ENCODE measurements at places on chromosomes 6 and 20.

DNA sequence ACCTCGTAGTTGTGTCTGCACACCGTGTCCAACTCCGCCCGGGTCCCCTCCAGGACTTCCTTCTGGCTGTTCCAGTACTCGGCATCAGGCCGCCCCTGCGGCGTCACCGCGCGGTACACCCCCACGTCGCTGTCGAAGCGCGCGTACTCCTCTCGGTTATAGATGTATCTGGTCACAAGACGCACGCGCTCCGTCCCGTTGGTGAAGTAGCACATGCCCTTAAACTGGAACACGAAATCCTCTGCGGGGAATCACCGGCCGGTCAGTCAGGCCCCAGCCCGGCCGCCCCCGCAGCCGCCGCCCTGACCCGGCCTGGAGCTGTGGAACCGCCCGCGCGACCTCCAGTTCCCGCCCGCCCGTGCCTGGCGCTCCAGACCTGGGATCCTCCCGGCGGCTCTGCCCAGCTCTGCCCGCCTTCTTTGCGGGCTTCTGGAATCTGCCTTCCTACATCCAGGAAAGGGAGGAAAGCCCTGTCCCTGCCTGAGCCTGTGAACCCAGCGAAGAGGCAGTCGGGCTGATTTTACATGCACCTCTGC is 1.6 kb downstream of the HLA-DQB1 start:
- DNase-seq: no peak

DNA sequence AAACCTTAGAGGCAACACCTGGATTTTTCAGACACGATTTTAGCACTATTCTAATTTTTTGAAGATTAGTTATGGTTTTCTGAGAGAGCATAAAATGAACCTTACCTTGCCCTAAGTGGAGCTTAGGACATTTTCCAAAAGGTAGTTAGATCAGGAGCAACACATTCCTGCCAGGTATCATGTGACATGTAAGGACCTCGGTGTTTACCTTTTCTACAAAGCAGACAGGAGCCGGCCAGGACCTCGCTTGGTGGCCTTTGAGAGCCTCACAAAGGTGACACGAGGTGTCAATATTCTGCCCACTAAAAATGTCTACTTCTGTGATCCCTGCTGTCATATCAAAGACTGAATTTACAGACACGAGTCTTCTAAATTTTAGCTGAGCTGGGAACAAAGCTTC is 174.9 kb downstream of the SMOC2 start:
- DNase-seq: no peak

DNA sequence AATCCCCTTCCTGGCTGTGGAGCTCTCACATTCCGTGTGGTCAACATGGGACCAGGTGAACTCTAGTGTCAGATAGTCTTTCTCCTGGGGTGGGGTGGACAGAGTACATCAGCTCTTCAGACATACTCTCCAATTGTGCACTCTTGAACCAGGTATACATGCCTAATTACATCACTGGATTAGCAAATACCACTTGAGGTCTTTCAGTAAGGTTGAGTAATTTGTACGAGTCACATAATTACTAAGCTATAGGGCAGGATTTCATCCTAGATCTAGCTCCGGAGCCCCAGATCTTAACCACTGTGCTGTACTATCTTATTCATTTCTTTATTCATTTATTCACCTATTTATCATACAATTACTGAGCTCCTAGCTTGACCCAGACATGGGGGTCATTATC is 821.3 kb downstream of the TFAP2A start:
- no peak for DNase-seq

GRCh38 chr6:51093871-51094270 is 275.2 kb downstream of the TFAP2B start:
- DNase-seq: no peak

- DNase-seq: no peak
Observed at GRCh38 chr6:21750575-21750974, 157.0 kb downstream of the SOX4 start.

DNA sequence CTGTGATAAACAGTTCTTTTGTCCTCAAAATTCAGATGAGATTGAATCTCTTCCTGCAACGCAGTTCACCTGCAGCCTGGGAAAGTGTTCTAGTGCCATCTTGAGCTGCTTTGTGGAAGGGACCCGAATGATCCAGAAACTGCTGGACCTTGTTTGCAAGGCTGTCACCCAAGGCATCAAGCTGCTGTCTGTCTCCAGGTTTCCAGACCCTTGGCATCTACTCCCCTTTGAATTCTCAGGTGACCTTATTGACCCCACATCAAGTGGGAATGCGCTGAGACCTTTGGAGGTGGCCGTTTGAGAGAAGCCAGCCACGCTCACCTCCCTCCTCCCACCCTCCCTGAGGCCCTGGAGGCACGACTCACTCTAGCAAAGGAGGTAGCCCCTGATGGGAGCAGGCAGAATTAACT is 112.5 kb downstream of the EDN3 start:
- no peak for DNase-seq

GRCh38 chr20:2221921-2222320 is 73.9 kb upstream of the TGM3 start:
- no peak for DNase-seq

DNA sequence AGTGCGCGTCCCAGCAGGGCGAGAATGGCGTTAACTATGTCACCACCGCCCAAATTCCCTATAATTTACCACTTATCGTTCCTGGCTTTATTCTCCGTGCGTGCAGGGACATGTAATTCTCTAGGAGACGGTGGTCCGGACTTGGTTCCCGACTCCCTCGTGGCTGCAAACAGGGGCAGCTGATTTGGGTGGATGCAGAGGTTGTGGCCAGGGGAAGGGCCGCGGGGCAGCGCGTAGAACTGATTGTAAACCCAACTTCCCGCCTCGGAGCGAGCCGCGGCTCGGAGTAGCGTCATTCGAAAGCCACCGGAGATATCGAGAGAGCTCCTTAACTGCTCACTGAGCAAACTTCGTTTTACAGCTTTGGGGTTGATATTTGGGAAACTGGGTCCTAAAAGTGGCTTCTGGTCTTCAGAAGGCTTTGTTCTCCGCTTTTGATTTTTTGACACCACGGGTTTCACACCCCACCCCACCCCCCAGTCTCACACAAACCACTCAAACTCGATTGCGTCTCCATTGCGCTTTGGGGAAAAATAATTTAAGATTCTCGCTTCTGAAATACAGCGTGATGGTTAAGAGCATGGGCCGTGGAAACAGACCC is 17.5 kb upstream of the ZSCAN9 start:
- DNase-seq: no peak

DNA sequence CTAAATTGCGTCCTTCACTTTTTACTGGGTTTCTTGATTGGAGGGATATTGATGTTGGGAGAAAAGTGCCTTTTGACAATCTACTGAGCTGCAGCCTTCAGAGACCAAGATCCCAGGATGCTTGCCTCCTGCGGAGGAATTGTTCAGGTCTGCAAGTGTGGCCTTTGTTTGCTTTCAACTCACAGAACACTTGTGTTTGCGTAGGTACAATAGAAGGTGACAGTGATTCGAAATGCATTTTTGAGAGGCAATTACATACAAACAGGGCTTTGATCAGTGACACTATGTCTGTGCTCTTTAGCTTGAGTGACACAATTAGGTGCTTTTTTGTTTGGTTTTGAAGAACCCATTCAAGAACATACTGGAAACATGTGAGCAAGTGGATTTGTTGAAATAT is 600.6 kb downstream of the QKI start:
- no peak for DNase-seq

GRCh38 chr6:15143086-15143485 is 102.8 kb upstream of the JARID2 start:
- no peak for DNase-seq

DNA sequence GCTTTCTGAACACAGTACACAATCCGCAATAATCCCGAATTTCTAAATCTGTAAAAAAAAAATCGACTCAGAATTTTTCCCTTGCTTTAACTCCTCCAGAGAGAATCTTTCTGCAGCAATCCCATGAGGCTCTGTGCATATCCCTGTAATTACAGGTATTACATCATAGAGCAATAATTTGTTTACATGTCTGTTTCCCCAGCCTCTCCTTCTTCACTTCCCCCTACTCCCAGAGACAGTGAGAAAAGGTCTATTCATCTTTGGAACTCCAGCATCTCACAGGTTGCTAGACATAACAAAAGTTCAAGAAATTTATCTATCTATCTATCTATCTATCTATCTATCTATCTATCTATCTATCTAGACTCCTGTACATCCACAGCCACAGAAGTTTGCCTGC is 26.0 kb downstream of the KLHL31 start:
- no peak for DNase-seq

DNA sequence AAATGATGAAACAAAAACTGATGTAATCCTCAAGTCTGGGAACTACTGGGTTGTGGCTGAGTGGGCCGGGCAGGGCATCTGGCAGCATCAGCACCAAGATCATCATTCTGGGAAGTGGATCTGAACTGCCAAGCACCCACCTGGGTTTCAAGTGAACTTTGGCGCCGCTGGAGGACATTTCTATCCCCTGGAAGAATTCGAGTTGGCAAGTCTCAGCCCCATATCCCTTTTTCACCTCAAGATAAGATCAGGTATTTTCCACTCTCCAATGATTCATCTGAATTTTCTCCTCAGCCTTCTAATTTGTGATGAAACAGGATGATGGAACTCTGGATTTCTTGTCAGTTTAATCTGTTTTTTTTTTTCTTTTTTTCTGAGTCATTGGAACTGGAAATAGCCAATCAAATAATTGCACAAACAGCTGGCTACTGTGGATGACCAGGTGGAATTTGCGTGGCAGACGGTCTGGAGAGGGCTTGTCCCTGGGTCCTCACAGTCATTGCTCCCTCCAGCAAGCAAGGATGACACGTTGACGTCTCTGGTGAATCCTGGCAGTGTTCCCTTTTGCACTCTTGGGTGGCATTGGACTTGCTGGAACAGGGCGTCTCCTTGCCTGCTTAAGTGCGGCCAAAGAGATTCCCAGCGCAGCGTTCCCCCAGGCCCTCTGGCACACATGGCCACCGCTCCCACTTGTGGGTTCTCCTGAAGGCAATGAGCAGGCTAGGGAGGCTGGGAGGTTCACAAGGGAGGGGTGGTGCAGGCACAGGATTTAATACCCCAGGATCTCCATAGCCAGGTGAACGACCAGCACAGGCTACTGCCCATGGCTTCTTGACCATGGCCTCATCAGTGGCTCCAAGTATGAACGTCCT is 80.4 kb downstream of the DHX35 start:
- no peak for DNase-seq

DNA sequence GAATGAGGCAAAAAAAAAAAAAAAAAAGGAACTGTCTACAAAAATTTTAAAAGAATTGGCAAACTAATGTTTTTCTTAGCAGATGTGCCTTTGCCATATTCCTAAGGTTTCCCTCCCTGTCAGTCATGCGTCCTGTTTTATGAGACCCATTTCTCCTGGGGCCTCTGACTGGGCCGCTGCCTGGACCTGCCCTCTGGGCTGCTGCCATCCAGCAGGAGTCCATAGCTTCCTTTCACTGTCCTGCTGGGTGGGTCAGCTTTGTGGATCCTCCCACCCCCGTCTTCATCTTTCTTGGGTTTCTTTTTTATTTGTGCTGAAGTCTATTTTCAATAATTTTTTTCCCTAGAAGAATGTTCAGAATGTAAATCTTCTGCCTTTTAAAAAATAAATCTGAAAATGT is 110.8 kb upstream of the SCP2D1 start:
- no peak for DNase-seq

DNA sequence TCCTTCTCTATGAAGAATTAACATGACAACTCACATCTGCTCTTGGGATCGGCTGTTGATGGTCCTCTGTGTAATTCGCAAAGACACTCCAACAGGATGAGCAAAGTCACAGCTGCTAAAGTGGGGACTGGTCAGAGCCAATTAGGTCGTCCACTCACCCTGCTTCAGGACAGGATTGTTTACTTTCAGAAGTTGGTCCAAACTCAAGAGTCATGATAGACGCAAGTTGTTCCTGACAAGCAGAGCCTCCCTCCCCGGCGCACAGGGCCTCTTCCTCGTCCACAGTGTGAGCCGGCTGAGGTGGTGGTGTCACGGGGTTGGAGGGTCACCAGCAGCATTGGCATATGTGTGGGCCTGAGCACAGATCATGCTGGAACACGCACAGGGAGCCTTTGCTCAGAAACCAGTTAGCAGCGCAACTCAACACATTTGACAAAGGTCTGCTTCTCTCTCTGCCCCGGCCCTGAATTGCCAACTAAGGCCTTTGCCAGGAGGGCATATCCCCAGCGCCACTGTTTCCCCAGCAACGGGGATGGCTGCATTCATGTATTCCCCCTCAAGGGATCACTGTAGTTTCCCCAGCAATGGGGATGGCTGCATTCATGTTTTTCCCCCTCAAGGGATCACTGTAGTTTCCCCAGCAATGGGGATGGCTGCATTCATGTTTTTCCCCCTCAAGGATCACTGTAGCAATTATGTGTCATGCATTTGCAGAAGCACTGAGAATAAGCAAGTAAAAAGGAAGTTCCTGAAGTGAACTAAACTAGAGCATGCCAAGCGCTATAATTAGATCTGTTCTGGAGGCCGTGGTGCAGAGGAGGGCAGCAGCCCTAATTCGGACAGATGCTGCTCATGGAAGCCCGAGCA is 111.7 kb downstream of the THBS2 start:
- DNase-seq: no peak

DNA sequence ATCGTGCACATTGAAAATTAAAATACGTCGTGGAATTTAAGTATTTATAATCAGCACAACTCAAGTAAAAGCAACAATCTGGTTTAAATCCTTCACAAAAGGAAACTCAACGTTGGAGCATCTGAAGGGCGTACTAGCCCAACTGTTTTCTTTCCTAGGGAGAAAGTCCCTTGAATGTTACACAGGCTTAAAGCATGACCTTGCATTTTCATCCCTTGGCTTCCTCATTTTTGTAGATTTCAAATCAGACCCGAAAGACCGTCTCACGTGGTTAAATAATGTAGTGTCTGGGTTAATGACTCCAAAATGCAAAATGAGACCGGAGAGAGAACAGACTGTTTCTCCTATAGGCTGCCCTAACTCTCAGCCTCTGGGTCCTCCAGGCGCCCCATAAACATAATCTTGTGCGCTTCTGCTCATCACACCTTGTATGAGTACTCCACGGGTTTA is 249.2 kb upstream of the RREB1 start:
- no peak for DNase-seq

DNA sequence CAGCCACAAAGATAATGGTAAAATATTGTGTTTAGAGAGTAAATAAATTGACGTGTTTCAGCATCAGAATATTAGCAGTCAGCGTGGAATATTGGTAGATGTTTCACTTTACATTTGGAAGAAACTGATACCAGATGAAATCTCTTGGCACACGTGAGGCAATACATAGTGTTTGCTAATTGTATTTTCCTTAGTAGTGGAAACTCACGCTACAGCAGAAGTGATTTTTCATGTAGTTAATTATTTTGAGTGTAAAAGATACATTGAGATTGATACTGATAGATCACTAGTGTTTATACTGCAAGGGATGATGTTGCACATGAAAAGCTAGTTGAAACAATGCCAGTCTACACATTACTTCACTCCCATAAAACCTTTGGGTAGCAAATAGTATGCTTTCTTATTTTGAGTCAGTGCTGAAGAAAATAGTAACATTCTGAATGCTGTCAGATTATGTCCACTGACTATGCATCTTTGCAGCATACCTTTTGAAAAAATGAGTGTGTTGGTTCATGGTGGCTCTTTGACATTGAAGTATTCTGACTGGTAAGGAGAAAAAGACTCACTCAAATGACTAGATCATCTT is 59.3 kb downstream of the CD2AP start:
- no peak for DNase-seq

GRCh38 chr20:4946986-4947385 is 54.3 kb downstream of the SLC23A2 start:
- no peak for DNase-seq

Data from hematopoietic multipotent progenitor cell treated with erythropoietin and hydrocortisone succinate and interleukin-3 and kit ligand, for 17 days (in vitro differentiated cells).